ENCODE measurements at places on chromosomes 12 and 14. TPM values are rescaled to one million over a fixed set of nuclear protein-coding genes. Genes with fewer than 3 reads are reported as not detected.

Gene SART3
- total RNA-seq, result 105 TPM

Gene JDP2
- 0.83 TPM for total RNA-seq

Gene LRRIQ1
- not detected for total RNA-seq

Gene SYNDIG1L
- total RNA-seq, result not detected

Gene KRT78
- total RNA-seq, result not detected

Gene FOXG1
- total RNA-seq, result not detected

Gene ADGRD1
- not detected for total RNA-seq

Gene CFAP54
- 0.14 TPM for total RNA-seq

Data from natural killer cell treated with Interleukin-12 subunit alpha and Interleukin-12 subunit beta and Interleukin-15 and Interleukin-18, amount 100 ng/mL, for 72 hours (primary cell).